Hematopoietic multipotent progenitor cell treated with erythropoietin and hydrocortisone succinate and interleukin-3 and kit ligand, for 15 days (in vitro differentiated cells): ENCODE measurements at places on chromosomes 4 and X.
A peak's percentile ranks its signal among the peaks of the same experiment; 100 is the strongest.

- no peak for DNase-seq
Observed at GRCh38 chr4:129883996-129884395, 788.0 kb downstream of the C4orf33 start.

- no peak for DNase-seq
Observed at GRCh38 chr4:42311591-42311990, 85.7 kb upstream of the SHISA3 start.

DNA sequence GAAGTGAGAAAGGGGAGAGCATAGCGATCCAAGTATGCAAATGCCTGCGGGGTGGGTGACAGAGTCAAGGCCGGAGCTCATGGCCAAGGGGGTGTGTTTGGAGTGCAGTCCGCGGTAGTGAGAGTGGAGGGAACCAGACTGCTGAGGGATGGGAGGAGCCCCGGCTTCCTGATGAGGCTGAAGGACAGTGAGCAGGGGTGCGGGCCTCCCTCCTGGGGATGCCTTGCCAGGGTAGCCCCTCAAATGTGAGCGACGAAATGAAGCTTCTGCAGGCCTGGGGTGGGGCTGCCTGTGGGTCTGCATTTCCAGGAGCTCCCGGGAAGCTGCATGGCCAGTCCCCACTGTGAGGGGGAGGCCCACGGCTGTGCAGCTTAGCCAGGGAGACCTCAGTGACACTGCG, 45.0 kb downstream of the PSAPL1 start:
- no peak for DNase-seq

GRCh38 chrX:24479924-24480323, 14.8 kb downstream of the PDK3 start:
- DNase-seq: no peak

DNA sequence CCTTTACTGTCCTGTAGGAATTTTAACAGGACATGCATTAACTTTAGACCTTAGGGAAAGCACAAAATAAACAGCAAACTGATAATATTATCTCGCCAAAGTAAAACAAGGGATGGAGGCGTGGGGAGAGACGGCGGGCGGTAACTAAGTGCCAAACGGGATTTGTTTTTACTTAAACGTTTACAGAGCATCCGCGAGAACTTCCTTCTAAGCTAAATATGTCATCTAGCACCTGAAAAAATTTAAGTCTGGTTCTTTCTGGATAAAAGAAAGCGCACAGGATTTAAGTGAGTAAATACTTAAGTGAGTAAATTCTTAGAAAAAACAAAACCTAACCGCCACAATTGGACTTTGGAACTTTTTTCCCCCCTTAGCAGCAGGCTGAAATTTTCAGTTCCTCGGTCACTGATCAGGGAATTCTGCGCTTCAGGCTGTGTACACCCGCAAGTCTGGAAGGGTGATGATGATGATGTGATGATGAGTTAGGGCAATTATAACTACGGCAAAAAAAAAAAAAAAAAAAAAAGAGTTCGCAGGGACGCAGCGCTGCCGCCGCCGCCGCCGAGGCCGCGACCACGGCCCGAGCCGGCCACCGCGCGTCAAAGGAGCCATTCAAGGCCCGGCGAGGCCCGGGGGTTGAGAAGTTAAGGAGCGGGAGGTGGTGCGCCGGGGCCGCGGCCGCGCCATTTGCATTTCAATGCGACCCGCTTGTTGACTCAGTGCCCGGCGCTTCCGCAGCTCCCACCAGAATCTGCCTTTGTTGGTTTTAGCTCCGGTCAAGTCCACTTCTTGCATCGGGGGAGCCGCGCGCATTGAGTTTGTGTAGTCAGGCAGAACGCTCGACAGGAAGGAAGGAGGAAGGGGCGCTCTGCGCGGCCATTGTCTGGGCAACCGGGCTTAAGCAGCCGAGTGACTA, 108.8 kb downstream of the SPRY1 start:
- no peak for DNase-seq

DNA sequence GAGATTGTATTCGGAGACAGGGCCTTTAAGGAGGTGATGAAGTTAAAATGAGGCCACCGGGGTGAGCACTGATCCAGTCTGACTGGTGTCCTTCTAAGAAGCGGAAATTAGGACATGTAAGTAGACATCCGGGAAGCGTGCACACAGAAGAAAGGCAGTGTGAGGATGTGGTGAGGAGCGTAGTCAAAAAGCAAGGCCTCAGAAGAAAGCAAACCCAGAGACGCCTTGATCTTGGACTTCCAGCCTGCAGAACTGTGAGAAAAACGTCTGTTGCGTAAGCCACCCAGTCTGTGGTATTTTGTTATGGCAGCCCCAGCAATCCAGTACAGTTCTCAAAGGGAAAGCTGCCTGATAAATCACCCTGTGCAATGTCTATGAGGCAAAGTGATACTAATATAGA, 153.5 kb downstream of the KCNIP4 start:
- DNase-seq: no peak

DNA sequence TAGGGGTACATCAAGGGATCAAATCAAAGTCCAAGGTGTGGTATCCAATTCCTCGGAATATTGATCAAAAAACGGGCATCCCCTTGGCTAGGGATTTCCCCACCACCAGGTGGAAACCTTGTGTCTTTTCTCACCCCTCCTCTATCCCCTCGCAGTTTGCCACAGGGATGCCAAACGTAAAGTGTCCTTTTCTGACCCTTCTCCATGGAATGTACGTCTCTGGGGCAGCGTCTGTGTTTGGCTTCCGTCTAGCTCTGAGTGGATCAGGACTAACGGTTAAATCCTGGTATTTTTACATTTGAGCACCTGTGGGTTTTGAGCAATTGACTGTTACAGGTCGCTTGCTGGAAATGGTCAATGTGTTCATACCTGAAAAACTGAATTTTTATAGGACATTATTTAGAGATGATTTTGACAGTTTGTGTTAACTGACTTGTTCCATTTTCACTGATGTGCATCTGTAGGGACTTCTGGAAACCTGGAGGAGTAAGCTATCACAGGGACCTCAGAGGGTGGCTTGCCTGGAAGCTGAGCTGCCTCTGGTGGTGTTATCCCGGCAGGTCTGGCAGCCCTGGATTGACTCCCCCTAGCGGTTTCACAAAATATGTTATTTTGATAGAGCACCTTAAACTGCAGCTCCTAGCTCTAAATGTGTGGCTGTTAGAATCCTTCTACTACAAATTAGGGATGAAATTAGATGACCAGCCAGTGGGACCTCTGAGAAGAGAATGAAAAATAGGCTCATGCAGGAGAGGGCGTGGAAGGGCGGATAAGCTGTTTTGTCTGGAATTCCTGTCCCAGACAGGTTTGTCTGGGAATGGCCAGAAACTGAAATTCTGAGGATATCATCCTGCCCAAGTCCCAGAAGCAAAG, 8.8 kb upstream of the MGST2 start:
- DNase-seq: peak; percentile 67

- no peak for DNase-seq
Observed at GRCh38 chr4:101801958-101802357, 11.4 kb downstream of the BANK1 start.

DNA sequence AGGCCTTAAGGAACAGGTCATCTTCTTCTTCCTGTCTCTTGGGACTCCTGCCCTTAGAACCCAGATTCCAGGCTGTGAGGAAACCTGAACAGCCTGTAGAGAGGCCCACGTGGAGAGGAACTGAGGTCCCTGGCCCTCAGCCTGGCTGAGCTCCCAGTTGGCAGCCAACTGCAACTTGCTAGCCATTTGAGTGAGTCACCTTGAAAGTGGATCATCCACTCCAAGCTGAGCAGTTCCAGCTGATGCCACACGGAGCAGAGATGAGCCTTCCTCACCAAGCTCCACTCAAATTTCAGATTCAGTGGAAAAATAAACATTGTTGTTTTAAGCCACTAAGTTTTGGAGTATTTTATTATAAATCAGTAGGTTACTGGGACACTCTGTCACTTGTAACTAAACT, 392.5 kb downstream of the BCOR start:
- DNase-seq: no peak
